ENCODE measurements at places on chromosomes 1 and 21.

DNA sequence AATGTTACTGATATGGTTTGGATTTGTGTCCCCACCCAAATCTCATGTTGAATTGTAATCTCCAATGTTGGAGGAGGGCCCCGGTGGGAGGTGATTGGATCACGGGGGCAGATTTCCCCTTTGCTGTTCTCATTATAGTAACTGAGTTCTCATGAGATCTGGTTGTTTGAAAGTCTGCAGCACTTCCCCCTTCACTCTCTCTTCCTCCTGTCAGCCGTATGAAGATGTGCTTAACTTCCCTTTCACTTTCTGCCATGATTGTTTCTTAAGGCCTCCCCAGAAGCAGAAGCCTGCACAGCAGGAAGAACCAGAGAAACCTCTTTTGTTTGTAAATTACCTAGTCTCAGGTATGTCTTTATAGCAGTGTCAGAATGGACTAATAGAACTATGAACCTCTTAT lies 28.4 kb downstream of the TRIM33 start:
- DNase-seq: no peak

- peak; percentile 44 for DNase-seq
Measured at GRCh38 chr1:94247138-94248094, 10.0 kb upstream of the ARHGAP29 start.

DNA sequence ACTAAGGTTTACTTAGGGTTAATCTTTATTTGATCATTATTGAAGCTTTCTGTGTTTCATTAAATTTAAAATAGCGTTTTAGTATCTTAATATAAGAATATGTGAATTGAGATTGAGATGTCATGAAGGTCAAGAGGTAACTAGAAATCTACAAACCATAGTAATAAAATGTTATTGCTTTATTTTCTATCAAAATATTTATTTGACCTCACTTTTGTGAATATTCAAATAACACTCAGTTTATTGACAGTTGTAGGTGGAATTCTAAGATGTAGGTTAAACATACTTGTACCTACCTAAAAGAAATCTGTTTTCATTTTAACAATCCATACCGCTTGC lies 5.7 kb downstream of the ADGRL2 start:
- no peak for DNase-seq

DNA sequence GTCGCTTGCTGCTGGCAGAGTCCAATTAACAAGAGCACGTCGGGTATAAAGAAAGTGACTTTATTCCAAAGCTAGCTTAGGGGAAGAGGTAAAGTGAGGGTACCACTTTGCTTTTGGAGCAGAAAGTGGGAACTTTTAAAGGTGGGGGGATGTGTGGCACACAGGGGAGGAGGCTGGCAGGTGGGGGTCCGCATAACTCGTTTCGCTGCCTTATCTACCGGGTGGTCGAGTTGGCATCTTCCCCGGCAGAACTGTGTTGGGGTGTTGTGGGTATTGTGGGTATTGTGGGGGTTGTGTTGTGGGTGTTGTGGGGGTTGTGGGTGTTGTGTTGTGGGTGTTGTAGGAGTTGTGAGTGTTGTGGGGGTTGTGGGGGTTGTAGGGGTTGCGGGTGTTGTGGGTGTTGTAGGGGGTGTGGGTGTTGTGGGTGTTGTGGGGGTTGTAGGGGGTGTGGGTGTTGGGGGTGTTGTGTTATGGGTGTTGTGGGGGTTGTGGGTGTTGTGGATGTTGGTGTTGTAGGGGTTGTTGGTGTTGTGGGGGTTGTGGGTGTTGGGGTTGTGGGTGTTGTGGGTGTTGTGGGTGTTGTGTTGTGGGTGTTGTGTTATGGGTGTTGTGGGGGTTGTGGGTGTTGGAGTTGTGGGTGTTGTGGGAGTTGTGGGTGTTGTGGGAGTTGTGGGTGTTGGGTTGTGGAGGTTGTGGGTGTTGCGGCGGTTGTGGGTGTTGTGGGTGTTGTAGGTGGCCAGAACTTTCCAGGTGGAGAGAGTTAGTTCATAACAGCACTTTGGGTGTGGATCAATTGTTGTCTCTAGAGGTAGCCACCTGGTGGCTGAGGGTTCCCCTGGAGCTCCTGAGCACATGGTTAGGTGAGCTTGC lies 52.7 kb downstream of the AGPAT3 start:
- no peak for DNase-seq

- peak; percentile 57 for DNase-seq
Measured at GRCh38 chr1:163737261-163737660, 415.5 kb downstream of the NUF2 start.

GRCh38 chr1:200448034-200448762 lies 38.4 kb upstream of the ZNF281 start:
- no peak for DNase-seq

- peak; percentile 3 for DNase-seq
Measured at GRCh38 chr1:65772607-65773006, 20.1 kb upstream of the PDE4B start.

DNA sequence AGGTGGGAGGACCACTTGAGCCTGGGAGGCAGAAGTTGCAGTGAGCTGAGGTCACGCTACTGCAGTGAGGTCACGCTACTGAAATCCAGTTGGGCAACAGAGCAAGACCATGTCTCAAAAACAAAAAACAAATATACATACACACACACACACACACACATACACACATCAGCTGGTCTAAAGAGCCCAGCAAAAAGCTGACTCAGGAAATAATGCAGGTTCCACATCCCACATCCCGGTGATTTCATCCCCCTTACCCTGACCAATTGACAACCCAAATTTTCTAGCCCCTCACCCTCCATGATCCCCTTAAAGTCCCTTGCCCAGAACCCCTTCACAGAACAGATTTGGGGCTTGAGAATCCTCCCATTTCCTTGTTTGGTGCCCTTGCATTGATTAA lies 11.9 kb upstream of the CFHR4 start:
- no peak for DNase-seq

- DNase-seq: peak; percentile 95
Measured at GRCh38 chr1:112544011-112544688, 35.4 kb downstream of the WNT2B start.

DNA sequence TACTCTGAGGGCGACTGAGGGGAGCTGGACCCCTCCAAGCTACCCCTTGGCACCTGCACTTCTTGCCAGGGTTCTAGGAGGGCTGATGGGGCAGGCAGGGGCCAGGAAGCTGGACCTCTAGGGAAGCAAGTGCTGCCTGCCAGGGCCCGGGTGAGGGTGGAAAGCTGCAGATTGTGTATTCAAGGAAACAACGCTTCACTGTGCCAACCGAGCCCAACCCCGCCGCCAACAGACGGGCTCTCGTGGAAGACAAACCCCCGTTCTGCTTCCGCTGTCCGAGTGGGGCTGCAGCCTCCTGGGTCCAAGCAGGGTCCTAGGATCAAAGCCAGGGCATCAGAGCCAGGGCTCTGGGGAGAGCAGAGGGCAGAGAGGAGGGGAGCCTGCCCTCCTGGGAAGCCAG lies 3.2 kb downstream of the EFHD2 start:
- no peak for DNase-seq

- DNase-seq: no peak
Measured at GRCh38 chr1:197367627-197368026, 99.6 kb downstream of the CRB1 start.

- no peak for DNase-seq
Measured at GRCh38 chr1:213399695-213400094, 348.7 kb downstream of the RPS6KC1 start.

GRCh38 chr1:56819387-56819899 lies at the start of gene FYB2:
Gene FYB2, minus strand, starts transcription at chr1:56819404. Its CDS starts 114 bp downstream, at chr1:56819290.
- DNase-seq: no peak

- peak; percentile 99 for DNase-seq
Measured at GRCh38 chr1:51661081-51661518, 44.2 kb downstream of the OSBPL9 start.

DNA sequence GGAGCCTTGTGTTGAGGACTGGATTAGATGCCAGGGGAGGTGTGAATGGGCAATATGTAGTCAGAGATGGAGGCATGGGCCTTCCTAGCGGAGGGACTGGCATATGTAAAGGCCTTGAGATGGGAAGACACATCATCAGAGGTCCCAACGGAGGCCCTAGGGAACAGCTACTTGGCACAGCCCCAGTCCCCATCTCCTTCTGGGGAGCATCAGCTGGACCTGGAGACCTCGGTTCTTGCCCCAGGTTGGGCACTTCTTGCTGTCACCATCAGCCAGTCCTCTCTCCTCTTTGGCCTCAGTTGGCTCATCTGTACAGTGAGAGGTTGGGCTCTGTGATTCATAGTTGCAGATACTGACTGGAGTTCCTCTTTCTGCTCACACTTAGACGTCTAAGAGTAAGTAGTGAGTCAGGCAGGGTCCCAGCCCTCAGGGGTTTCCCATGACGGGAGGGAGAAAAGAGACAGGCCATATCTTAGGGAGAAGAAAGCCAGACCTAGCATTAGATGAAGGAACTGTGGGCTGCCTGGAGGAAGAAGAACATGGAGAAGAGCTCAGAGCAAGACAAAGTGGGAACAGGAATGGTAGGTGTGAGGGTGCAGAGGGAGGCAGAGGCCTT lies 3.4 kb upstream of the MARCKSL1 start:
- DNase-seq: peak; percentile 61

GRCh38 chr1:221440658-221441057 lies 301.2 kb downstream of the DUSP10 start:
- peak; percentile 35 for DNase-seq

DNA sequence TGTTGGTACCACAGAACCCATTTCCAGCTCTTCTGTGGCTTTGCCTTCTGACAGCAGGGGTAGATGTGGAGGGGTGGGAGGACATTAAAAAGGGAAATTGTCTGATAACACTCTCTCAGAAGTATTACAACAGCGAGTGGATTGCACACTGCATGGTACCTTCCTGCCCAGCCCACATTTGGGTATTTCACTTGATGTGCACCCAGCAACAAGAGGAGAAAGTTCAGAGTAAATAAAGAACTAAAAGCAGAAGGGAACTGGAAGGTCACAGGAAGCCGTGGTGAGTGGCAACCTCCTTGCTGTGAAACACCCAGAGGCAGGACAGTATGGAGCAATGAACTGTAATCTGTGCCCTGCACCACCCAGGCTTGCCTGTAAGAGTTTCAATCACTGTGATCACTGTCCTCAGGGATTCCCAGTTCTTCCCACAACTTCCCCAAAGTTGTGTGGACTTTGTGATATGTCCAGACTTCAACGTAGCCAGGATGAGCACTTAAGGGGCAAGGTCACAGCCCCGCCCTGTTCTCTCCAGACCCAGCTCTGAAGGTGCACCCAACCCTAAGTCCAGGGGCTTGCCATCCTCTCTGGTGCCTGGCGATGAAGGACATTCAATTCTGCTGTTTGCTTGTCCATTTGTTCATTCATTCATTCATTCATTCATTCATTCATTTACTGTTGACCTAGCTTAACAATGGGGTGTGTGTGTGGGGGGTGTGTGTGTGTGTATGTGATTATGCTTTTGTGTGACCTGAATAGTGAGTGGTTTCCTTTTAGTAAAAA lies 18.7 kb upstream of the F5 start:
- DNase-seq: no peak

DNA sequence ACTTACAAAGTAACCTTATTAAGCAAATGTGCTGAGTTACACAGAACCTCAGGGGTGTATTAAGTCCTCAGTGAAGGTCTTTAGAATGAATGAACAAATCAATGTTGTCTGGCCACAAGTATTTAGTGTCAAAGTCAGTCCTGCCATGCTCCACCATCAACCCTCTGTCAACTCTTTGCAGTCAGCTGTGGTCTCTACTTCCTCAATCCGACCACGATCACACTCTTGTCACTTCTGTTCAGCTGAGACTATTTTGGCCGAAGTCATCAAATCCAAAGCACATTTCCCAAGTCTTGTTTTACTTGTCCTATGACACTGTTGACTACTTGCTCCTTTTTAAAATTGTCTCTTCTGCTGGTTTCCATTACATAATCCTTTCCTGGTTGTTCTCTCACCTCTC lies 173.5 kb downstream of the ST6GALNAC5 start:
- no peak for DNase-seq

DNA sequence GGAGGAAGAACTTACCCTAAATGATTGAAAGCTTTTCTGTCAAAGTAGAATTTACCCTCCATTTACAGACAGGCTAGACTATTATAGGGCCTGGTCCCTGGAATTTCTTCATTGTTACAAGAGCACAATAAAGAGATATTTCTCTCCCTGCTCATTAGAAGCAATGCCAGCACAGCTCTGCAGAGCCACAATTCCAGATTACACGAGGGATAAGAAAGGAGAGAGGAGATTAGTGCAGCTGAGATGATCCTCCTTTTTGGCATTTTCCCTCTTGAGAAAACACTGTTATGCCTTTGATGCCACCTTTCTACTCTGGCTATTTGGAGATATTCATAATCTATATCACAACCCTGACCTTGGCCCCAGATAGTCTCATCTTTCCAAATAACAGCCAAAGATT lies 1119.5 kb upstream of the TMPRSS15 start:
- DNase-seq: no peak

GRCh38 chr21:32976791-32977190 lies 48.9 kb upstream of the OLIG2 start:
- DNase-seq: no peak

GRCh38 chr1:198480876-198481275 lies 59.6 kb downstream of the ATP6V1G3 start:
- no peak for DNase-seq

- DNase-seq: peak; percentile 12
Measured at GRCh38 chr1:156664767-156665411, 12.3 kb downstream of the NES start.

DNA sequence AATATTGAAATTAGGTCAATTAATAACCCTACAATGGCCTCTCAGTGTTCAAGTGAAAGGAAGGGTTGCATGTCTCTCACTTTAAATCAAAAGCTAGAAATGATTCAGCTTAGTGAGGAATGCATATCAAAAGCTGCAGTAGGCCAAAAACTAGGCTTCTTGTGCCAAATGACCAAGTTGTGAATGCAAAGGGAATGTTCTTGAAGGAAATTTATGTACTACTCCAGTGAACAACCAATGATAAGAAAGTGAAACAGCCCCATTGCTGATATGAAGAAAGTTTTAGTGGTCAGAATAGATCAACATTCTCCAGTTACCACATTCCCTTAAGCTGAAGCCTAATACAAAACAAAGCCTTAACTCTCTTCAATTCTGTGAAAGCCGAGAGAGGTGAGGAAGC lies 10.0 kb downstream of the MAEL start:
- no peak for DNase-seq

DNA sequence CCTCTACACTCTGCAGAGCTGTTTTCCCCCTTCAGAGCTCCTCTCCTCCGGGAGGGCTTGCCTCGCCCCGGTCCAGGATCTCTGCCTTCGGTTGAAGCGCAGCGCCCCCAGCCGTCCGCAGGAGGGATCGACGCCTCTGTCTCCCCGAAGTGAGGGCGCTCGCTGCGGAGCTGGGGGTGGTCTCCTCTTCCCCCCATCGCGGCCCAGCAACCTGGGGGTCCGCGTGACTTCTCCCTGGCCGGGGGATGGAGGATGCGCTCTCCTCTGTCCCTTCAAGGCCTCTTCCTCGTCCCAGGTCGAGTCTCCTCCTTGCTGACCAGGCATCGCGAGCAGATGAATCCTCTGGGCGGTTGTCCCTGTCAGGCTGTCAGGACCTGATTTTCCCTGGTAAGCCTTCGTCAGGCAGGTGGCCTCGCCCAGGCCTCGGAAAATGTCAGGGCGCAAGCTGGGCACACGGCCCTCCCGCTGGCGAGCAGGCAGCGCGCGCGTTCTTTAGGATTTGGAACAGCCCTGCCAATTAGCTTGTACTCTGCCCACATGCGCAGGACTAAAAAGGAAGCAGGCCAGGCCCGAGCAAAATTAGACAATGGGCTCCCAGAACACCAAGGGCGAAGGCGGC lies 90.5 kb downstream of the EDEM3 start:
- peak; percentile 63 for DNase-seq

- DNase-seq: peak; percentile 83
Measured at GRCh38 chr1:68051475-68051874, 1.0 kb upstream of the DIRAS3 start.

GRCh38 chr1:68889471-68889870 lies 392.6 kb upstream of the DEPDC1 start:
- DNase-seq: no peak

Measured in fibroblast of skin of right biceps (primary cell).